ENCODE measurements at places on chromosomes 13 and 19.

- peak; percentile 41 for DNase-seq
These were observed at the start of gene USF2 for GRCh38 chr19:35268536-35269437. TSS of gene USF2 (plus strand) at chr19:35268962. CDS start at chr19:35269102, 140 bp downstream.

GRCh38 chr19:31943191-31943661 is 402.2 kb upstream of the ZNF507 start:
- no peak for DNase-seq

DNA sequence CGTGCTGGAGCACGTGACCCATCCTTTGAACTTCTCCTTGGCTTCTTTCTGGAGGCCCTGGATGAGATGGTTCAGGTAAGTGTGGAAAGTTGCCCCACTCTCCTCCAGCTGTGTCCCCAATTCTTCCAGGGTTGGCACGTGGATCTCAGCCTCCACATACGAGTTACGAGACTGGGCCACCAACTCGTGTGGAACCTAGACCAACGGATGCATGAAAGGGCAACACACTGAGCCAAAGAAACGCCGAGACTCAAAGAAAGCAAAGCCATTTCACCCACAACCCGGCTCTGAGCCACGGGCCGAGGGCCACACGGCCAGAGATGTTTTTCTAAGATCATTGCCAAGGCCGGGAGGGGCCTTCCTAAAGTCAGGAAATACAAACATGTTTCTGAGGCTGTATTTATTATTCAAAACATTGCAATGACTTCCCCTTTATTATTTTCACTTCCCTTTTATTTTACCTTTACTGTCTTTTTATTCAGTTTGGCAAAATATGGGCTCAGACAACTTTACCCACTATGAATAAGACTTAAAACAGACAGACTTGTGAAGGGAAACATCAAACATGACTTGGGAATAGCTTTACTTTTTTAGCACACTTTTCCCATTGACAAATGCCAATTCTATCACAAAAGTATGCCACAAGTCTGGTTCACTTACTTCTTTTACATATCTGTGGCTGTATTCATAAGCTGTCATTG is 94.6 kb downstream of the KL start:
- DNase-seq = no peak

GRCh38 chr13:85666356-85666755 is 132.9 kb downstream of the SLITRK6 start:
- DNase-seq = no peak

Data from activated CD4-positive, alpha-beta T cell treated with anti-CD3 and anti-CD28 coated beads for 1 hour (primary cell).